NCI-H1417 treated with DMSO at 0.1 percent for 48 hours (cell line): ENCODE measurements at places on chromosomes 1 and 21.

- no peak for DNase-seq
These were observed 18.1 kb downstream of the CFAP74 start for GRCh38 chr1:1985375-1986050.

GRCh38 chr1:25944986-25945385, 38.8 kb upstream of the STMN1 start:
- DNase-seq = no peak

DNA sequence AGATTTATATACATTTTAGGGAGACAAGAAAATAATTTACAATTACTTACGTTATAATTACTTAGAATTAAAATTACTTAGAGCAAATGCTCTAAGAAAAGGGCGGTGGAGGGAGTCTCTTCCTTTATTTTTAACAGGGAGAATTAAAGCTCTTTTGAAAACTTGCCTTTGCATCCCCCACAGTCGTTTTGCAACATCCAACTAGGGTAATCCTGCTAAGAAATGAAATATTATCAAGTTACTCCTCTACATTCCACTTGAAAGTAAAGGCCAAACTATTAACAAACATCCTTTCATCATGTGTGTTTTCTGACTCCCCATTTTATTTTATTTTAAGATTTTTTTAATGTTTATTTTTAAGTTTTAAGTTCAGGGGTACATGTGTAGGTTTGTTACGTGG, 1358.5 kb downstream of the NCAM2 start:
- DNase-seq = no peak

- DNase-seq = no peak
These were observed 204.7 kb downstream of the KAZN start for GRCh38 chr1:14803002-14803789.

DNA sequence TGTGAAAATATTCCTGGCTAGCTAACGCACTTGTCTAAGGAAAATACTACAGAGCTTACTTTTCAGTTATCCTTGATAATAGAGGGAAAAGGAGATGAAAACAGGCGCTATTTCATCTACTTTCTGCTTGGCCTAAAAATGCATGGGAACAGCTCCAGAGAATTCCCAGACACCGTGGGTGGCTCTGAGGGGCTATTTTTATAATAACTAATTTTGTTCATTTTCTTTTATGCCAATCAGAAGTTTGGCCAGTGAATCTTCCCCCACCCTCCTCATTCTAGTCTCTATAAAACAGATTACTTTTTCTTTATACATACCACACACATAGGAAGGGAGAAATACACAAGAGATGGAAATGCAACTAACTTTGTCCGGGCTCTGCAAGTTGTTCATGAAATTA, 322.9 kb downstream of the SETD4 start:
- no peak for DNase-seq
